ENCODE measurements at places on chromosomes 2 and 18.

DNA sequence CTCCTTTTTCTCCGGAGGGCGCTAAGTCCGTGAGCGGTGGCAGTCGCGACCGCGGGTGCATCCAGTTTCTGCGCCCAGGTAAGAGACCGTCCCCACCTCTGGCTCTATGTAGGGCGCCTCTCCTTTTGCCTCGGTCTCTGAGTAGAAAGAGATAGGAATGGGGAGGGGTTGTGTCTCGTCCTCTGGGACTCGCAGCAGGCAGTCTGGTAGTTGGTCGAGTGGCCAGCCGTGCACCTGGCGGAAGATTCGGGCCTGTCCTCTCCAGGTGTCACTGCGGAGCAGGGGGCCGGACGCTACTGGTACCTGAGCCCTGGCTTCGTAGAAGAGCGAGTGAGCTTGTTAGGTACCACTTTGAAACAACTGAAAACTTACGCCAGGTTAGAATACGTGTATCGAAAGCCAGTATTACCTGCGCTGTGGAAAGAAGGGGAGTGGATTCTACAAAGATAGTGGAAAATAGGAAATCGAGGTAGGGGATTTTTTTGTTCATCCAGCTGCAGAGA lies 403 bp downstream of the MAP2 start:
- no peak for DNase-seq

DNA sequence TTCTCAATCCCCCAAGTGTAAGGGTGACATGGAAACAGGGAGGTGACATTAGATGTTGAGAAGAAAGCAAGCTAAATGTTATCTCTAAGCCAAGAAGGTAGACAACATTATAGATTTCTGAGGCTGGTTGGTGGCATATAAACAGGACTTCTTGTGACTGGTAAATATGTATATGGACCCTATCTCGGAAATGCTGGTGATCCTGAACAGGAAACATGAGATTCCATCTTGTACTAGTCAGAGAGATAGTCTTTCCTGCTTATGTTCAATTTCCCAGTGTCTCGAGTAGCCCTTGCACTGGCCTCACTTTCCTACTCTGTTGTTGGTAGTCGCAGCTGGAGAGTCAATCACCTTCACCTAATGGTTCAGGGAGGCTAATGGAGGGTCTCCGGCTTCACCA lies 26.8 kb downstream of the MOGAT1 start:
- DNase-seq: no peak

DNA sequence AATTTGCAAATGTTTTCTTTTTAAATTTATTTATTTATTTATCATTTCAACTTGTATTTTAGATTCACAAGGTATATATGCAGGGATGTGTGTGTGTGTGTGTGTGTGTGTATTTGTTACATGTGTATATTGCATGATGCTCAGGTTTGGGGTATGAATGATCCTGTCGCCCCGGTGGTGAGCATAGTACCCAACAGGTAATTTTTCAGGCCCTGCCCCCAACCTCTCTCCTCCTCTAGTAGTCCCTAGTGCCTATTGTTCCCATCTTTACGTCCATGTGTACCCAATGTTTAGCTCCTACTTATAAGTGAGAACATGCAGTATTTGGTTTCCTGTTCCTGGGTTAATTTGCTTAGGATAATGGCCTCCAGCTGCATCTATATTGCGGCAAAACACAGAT lies 33.0 kb upstream of the KIF5C start:
- DNase-seq: no peak

- DNase-seq: no peak
These were observed 162.7 kb downstream of the INHBB start for GRCh38 chr2:120508567-120509041.

DNA sequence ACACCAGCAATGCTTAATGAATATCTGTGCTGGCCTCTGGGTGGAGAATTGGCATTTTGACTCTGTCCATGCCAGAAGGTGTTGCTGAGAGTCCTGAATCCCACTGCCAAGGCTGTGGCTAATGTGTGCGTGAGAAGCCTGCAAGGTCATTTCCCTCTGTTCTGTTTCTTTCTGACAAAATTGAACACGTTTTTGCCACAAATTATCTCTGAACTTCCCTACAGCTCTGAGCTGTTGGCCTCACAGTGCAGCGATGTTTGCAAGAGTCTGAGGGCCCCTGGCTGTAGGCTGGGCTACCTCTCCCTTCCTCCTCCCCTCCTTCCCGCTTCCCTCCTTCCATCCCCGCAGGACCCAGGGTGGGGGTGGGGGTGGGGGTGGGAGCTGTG lies 154.1 kb upstream of the HS6ST1 start:
- DNase-seq: no peak

DNA sequence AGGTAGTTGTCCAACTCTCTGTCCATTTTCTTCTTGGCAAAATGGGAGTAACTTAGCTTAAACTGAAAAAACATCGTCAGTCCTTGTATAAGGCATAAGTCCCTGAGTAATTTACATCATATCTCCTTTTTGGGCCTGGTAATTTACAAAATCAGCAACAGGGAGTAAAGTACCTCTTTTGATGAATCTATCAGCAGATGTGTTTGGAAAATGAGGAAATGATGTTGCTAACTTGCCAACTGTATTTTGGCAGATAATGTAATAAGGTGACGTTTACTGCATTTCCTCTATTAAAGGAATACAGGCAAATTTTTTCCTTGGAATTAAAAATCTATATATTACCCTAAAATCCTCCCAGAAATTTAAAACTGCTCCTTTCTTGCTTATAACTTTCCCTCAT lies 29.2 kb downstream of the ANKRD44 start:
- no peak for DNase-seq

DNA sequence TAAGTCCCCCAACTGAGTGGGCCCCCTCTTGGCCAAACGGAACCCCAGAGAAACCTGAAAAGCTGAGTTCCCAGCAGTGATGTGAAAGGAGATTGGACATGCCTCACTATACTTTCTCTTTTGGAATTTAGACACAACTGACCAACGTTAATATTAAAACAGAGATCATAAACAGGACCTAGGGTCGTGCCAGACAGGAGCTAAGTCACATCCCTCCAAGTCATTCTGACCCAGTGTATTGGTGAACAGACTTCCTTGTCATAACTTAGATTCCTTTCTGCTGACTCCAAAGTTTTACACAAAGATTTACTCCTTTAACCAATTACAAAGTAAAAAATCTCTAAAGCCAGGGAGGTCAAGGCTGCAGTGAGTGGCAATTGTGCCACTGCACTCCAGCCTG lies 46.9 kb downstream of the UXS1 start:
- DNase-seq: no peak

DNA sequence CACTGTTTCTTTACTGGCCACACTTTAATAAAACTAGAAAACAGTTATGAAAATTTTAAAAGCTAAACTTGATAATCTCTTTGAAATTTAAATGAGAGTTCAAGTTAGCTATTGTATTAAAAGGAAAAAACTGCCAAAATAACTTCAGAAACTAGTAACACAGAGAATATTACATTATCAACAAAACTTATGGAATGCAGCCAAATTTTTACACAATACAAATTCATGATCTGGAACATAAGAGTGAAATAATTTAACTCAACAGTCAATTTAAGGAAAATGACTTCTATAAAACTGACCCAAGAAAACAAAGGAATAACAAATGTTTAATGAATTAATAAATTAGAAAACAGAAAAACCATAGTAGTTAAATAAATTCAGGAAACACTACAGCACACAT lies 65.0 kb downstream of the TCF4 start:
- DNase-seq: no peak

GRCh38 chr2:138013639-138014038 lies 49.4 kb downstream of the HNMT start:
- no peak for DNase-seq
